ENCODE measurements at places on chromosomes 5 and 9. TPM values are rescaled to one million over a fixed set of nuclear protein-coding genes. Genes with fewer than 3 reads are reported as not detected.

GLRA1 gene
- total RNA-seq = not detected

CTSV gene
- total RNA-seq = 1.9 TPM

PSD2 gene
- total RNA-seq = under 0.01 TPM

RNF183 gene
- total RNA-seq = not detected

LMX1B gene
- not detected for total RNA-seq

MYO10 gene
- total RNA-seq = 73.8 TPM

IRX4 gene
- not detected for total RNA-seq

OBP2B gene
- total RNA-seq = not detected

PKN3 gene
- total RNA-seq = 1.4 TPM
